Fibroblast of mammary gland (primary cell): ENCODE measurements at places on chromosomes 1 and 21.
A peak's percentile ranks its signal among the peaks of the same experiment; 100 is the strongest.

DNA sequence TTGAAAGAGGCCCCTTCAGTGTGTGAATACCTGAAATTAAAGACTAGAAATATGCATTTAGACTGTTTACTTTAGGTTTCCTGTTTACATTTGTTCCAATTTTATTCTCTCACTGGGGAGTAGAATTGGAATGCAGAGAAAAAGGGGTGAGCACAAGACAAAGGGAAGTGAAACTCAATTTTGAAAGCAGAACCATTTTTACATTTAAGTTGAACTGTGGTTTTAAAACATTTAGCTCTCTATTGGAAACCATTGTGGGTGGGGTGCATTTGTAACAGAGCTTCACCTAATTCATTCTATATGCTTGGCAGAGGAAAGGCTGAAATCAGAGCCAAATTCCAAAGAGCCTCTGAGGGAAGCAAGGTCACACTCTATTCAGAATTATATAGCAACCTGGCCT, 235.3 kb upstream of the C1orf105 start:
- DNase-seq: peak; percentile 6

GRCh38 chr1:191969290-191969689, 189.0 kb upstream of the RGS18 start:
- DNase-seq: no peak

DNA sequence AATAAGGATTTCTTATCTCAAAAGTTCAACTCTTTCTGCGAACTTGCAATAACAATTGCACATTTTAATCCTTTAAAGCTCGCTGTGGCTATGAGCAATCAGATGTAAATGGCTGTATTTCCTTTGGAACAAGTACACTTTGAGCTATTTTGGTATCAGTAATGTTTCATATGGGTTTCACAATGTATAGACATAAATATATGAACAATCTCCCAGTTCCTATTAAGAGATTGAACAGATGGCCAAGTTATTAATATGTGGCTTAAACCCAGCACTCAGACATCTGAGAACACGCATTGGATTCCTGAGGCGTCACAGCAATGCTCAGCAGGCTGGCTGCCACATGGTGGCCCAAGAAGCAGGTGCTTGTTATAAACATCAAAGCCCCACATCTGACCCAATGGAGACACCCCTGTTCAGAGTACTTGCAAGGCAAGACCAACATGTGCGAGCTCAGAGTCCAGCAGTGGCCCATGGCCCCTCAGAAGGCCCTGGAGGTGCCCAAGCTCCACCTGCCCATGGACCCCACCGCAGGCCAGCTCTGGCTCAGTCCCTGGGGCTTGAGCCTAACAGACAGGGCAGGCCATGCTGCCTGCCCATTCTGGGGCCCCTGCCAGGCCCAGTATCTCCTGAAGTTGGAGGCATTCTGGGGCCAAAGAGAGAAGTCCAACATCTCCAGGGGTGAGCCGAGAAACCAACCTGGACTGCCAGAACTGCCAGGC, 23.7 kb downstream of the PSMG1 start:
- no peak for DNase-seq

GRCh38 chr1:96682056-96682455, 39.5 kb upstream of the PTBP2 start:
- no peak for DNase-seq

DNA sequence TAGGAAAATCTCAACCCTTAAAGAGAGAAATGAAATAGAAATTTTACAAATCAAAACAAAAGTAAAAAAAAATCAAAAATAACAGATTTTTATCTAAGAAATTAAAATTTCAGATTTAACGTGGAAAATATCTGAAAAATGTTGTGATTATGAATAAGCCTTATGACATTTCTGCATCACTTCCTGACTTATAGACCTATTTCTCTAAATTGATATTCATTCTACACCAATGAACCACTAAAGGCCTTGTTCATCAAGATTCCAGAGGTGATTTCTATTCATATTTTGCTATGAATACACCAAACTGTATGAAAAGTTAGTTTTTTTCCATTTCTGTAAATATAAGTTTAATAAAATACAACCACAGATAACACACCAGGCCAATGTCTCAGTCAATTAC, 261.5 kb downstream of the SMYD3 start:
- DNase-seq: no peak

DNA sequence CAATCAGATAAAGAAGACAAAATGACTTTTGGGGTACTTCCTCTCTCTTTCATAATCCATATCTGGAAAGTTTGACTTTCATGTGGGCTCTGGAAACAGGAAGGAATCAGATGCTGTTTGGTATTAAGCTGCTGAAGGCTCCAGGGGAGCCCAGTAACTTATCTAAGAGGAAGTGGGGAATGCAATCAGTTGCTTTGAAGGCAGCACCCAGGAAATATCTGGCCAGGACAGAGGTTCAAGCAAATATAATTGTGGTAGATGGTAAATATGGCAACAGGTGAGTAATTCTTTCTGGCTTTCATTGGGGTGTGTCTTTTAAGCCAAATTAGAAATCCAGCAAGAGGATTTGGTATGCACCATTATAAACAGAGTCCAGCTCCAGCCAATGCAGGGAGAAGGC, 44.4 kb downstream of the COLGALT2 start:
- DNase-seq: no peak

DNA sequence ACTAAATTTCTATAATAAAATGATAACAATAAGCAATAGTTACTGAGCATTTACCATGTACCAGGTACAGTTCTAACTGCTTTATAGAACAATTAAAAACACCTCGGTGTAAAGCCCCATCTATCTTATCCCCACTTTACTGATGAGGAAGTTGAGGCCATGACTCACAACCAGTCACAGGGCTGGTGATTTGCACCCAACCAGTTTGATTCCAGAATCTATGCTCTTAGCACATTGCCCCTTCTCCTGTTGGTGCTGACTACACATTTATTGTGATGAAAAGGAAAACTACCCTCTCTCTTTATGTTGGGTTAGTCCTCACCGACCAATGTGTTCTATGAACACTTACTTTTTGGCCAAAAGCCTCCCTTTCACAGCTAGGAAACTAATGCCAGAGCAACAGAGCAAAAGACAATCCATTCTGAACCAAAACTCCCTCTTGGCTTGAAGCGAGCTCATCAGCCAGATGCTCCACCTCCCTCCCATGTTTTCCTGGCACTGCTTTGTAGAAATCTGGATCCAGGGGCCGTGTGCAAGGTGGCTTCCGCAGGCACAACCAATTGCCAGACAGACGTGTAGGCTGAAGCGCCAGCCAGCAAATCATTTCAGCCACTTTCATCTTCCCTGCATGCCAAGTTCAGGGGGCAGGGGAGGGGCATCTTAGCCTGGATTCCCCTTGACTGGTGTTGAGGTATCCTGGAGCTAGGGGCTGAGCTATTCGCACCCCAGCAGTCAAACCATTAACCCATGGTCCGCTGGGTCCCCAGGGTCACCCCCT, 32.0 kb upstream of the SLC30A1 start:
- peak; percentile 58 for DNase-seq

DNA sequence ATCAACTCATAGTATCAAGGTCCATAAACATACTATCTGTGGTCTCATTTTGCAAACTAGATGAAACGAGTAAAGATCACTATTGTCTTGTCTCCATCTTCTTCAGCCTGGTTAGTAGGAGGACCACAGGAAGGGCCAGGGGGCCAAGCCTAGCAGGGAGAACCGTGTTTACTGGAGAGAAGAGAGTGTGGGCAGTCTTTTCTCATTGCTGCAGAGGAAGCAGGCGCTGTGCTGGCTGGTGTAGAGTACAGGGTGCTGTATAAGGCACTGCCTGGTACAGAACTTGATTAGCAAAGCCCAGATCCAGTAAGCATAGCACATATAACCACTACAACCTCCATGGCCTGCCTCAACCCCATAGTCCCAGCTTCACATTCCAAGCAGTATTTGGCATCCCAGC, 10.0 kb upstream of the B4GALT3 start:
- peak; percentile 24 for DNase-seq

GRCh38 chr1:45890078-45890477, 86.7 kb downstream of the MAST2 start:
- no peak for DNase-seq

GRCh38 chr1:115768549-115768948, at the start of gene CASQ2:
Gene CASQ2 (minus strand): TSS chr1:115768714. CDS start chr1:115768541, 173 bp downstream.
- no peak for DNase-seq

DNA sequence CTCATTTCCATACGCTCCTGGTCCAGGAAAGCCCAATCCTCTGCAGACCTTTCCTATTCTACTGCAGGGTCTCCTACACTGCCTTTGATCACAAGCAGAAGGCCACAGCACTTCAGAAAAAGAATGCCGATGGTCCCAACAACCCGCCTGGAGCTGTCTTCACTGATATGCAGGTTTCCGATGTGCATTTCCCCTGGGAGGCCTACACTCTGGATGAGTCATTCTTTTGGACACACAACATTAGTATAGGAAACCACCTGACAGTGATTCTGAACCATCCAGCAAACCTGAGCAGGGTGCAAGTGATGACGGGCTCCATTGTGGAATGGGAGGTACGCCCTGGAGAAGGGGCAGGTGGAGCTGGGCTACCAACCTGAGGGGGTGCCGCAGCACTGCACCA, 15.0 kb downstream of the PCAT6 start:
- no peak for DNase-seq

- DNase-seq: peak; percentile 63
Measured at GRCh38 chr1:24735509-24736375, 9.5 kb upstream of the CLIC4 start.

- DNase-seq: no peak
Measured at GRCh38 chr1:56924116-56924515, 41.7 kb downstream of the C8B start.

DNA sequence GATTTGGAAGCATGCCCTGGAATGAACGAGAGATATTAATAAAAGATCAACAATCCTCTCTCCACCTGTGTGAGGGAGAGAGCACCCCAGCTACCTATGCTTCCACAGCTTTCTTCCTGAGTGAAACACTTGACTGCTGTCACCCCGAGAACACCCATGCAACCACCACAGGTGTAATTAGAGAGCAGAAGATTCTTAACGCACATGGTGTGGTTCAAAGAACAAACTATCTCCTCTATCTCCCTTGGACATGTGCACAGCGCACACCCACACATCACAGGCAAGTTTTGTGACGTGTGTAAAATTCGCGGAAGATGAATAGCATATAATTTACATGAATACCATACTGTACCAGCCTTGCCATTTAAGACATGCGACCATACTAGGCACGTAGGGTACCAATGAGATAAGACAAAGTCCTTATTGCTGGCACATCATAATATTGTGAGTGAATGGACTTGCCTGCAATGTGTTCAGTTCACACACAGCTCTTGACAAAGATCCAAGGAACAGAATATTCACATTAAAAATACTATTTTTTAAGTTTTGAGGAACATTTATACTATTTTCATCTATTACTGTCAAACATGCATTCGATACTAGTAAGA, 11.6 kb downstream of the ERRFI1 start:
- peak; percentile 1 for DNase-seq

GRCh38 chr1:51284487-51284954, 45.8 kb downstream of the TTC39A start:
- DNase-seq: no peak

DNA sequence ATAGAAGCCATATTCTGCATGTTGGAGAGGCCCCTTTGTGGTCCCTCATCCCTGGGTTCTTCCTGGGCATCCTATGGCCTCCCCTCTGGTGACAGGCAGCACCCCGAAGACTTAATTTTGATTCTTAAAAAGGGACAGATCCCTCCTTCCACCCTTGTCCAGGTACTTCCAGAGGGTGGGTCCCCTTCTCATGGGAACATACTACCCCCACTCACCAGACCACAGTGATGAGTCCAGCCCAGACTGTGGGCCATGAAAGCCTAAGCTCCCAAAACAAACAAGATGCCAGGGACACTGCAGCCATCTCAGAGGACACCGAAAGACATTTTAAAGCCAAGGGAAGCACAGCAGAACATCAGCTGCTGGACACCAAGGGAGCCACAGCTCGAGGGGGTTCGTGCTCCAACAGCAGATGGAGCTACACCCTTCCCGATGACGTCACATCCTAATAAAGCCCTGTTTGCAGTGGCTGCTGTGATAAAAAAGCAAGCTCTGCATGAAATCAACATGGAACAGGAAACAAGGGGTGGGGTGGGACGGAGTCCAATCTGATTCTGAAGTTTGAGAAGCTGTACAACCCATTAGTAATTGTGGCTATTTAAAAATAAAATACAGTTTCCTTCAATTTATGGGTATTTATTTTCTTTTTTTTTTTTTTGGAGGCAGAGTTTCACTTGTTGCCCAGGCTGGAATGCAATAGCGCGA, 32.4 kb downstream of the GNB1 start:
- DNase-seq: peak; percentile 86

DNA sequence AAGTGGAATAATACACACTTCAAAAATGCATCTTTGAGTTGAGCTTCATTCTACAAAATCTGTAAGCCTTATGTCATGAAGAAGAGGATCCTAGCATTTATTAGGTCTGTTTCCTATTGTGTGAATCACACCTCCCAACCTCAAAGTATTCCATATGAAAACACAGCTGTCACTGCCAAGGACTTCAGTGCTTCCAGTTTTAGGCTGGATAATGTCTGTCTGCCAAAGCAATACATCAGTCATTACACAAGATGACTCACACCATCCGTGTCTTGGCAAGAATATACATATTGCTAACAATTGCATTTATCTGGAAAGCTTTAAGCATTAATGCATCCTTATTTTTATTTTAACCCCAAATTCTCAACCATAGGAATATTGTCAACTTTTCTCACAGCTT, 125.7 kb upstream of the TMPRSS15 start:
- DNase-seq: peak; percentile 70

- peak; percentile 30 for DNase-seq
Measured at GRCh38 chr21:45208627-45208951, 79.1 kb downstream of the POFUT2 start.

- peak; percentile 16 for DNase-seq
Measured at GRCh38 chr21:39612233-39613040, at the start of gene B3GALT5. Gene B3GALT5 (plus strand): TSS chr21:39612940. CDS start chr21:39660560, 47,620 bp downstream.

DNA sequence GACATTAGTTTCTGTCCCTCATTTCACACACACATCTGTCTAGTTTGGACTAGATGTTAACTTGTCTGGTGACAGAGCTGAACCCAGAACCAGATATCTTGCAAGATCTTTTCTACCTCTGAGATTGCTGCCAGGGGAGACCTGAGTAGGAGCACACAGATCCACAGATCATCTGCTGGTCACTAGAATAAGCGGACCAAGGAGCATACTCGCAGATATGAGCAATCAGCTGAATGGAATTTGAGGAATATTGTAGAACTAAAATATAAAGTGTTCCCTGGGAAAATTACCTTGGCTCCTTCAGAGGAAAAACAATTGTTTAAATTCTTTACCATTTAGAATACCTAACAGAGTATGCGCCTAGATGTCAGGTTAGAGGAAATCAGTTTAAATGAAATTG, 90.7 kb downstream of the TNFSF18 start:
- no peak for DNase-seq

GRCh38 chr1:8370905-8371315, 53.0 kb downstream of the SLC45A1 start:
- DNase-seq: peak; percentile 45
